ENCODE measurements at places on chromosomes 3 and 15.

GRCh38 chr15:76229266-76229665, 82.0 kb downstream of the ETFA start:
- DNase-seq: no peak

- no peak for DNase-seq
These were observed 40.0 kb downstream of the MYO9A start for GRCh38 chr15:72077950-72078349.

- no peak for DNase-seq
These were observed 22.5 kb downstream of the PXK start for GRCh38 chr3:58355179-58355578.

DNA sequence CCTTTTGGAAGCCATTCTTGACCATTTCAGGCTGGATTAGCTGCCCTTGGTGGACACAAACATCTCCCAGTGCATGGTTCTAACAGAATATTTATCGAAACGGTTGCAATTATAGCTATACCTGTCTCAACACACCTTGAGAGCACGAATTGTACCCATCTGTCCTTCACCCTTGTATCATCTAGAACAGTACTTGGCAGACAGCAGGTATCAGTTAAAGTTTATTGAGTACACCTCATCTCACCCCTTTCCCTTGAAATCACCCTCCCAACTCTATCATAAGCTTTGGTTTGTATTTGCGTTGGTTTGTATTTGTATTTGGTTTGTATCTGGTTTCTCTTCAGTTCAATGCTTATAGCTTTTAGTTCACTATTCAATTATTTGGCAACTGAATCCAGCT, 12.4 kb downstream of the TSPAN3 start:
- DNase-seq: no peak

DNA sequence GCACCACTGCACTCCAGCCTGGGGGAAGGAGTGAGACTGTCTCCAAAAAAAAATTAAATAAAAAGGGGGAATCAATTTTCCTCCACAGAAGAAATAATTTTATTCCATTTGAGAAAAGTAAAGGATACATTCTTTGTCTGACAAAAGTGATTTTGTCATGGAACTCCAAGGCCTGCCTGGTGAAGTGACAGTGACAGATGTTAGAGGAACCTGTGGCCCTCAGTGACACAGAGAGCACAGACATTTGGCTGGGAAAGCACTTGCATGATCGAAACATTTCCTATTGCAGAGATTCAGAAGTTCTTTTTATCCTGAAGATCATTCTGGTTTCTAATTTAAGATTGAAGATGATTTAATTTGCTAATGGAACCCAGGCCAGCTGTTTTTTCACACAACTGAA, 5.9 kb downstream of the LYSMD4 start:
- no peak for DNase-seq

DNA sequence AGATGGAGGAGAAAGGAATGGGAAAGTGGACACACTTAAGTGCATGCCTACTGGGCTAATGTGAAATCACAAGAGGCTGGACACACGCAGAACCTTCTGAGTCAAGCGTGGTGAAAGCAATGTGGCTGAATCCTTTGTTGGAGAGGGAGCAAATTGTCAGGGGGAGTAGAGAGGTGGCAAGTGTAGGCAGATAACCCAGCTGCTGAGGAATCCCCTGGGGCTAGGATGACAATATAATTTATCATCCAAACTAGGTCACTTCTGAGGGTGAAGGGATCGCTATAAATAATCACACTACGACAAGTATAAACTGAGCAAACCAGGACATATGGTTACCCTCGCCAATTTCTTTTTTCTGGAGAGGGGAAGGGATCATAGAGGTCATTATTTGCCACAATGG, 28.7 kb downstream of the TAMM41 start:
- DNase-seq: no peak

- DNase-seq: no peak
These were observed 45.9 kb downstream of the FAM43A start for GRCh38 chr3:194731506-194732073.

Measured in ascending aorta (tissue), 2 donors.